Activated naive CD8-positive, alpha-beta T cell treated with anti-CD3 and anti-CD28 coated beads, Interleukin-2, amount 10 ng/mL, durations not matched to agents 7 days and 5 days (primary cell): ENCODE measurements at places on chromosomes 6 and 20. TPM values are rescaled to one million over a fixed set of nuclear protein-coding genes. Genes with fewer than 3 reads are reported as not detected.
A peak's percentile ranks its signal among the peaks of the same experiment; 100 is the strongest.

PDE10A gene
- not detected for total RNA-seq

PI3 gene
- not detected for total RNA-seq

USP49 gene
- total RNA-seq, result 6.9 TPM

ZSCAN23 gene
- total RNA-seq, result 1.3 TPM

SRMS gene
- not detected for total RNA-seq

NFS1 gene
- 33.1 TPM for total RNA-seq

TCF15 gene
- not detected for total RNA-seq

CD24 gene
- total RNA-seq, result 1.1 TPM

SALL4 gene
- 0.08 TPM for total RNA-seq

SASH1 gene
- not detected for total RNA-seq

DNA sequence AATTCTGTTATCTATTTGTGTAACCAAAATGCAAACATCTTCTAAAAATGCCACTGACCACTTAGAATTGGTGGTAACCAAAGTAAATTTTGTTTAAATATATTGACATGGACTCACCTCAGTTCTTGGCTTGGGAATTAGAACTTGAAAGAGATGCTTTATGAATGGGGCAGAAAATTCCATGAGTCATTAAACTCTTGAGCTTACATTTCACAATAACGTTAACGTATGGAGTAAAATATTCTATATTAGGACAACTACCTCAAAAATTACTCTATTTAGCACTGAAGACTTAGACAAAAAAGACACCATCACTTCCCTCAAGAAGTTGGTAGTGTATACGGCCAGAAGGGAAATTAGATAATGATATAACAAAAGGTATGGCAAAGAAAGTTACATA, 752.2 kb upstream of the MARCKS start:
- no peak overlapping the region for H3K27ac ChIP-seq
- no peak for DNase-seq
- H3K4me1 ChIP-seq, result no peaks in the 10 kb centered on the region
- H3K27me3 ChIP-seq, result no peaks in the 10 kb centered on the region
- no peak overlapping the region for H3K4me3 ChIP-seq

GRCh38 chr20:52446421-52447224, 255.0 kb upstream of the ZFP64 start:
- no peak for DNase-seq
- H3K27me3 ChIP-seq, result no peaks in the 10 kb centered on the region
- no peak overlapping the region for H3K27ac ChIP-seq
- no peaks in the 10 kb centered on the region for H3K4me1 ChIP-seq

DNA sequence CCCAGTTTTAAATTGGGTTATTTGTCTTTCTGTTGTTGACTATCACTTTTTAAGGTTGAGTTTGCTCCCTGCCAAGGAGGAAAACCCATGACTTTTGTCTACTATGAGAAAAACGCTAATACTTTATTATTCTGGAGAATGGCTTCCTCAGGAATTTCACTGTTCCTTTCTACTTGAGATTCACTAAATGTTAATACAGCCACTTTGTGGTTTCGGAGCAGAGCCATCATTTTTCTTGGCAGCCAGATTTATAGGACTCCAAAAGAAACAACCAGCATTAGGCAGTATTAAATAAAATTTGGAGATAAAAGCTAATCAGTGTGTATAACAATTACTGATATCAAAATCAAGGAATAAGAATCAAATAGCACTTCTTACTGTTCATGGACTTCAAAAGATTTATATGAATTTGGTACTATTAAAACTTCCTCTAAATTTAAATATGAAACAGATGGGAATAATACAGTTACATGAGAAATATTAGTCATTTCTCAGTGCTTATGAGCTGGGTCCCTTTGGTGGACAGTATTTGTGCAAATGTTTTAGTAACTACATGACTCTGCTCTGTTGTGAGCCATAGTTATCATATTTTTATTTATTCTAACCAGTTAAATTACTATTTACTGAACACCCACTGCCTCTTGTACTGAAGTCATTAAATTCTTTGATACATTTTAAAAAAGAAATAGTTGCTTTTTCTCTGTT, 64.1 kb upstream of the FBXO30 start:
- H3K4me1 ChIP-seq, result no peaks in the 10 kb centered on the region
- no peak overlapping the region for H3K4me3 ChIP-seq
- H3K36me3 ChIP-seq, result peaks cover 10% of the 10 kb centered on the region
- no peak overlapping the region for H3K27ac ChIP-seq
- no peaks in the 10 kb centered on the region for H3K27me3 ChIP-seq
- no peak for DNase-seq

DNA sequence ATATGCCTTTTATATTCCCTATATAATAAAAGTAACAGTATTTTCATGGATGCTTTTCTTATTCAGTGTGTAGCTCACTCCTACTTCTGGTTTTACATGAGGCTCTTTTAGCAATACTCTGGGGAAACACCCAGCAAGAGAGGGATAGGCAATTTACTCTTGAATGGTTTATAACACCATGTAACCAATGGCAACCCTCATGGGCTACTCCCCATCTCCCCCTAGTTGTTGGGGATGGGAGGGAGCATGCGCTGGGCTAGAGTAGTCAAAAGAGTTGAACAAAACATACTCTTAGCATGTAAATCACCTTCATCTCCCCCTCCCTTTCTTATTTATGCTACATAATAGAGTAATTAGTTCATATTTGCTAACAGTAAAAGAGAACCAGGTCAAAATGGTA, 140.1 kb upstream of the LRFN2 start:
- DNase-seq, result no peak
- no peak overlapping the region for H3K4me3 ChIP-seq
- no peaks in the 10 kb centered on the region for H3K36me3 ChIP-seq
- no peak overlapping the region for H3K27ac ChIP-seq
- H3K27me3 ChIP-seq, result peaks cover 10% of the 10 kb centered on the region

- no peak within 1 kb of the TSS for H3K4me3 ChIP-seq
- no peak within 1 kb of the TSS for H3K27ac ChIP-seq
- H3K4me1 ChIP-seq, result peaks cover 2% of the 10 kb centered on the region
- peak; percentile 47 for DNase-seq
- no peaks in the 10 kb centered on the region for H3K36me3 ChIP-seq
- H3K27me3 ChIP-seq, result peaks cover 47% of the 10 kb centered on the region
Measured at GRCh38 chr20:610130-611046, at the start of gene TCF15. Gene TCF15, minus strand, starts transcription at chr20:610309. Its CDS starts 72 bp downstream, at chr20:610237.

DNA sequence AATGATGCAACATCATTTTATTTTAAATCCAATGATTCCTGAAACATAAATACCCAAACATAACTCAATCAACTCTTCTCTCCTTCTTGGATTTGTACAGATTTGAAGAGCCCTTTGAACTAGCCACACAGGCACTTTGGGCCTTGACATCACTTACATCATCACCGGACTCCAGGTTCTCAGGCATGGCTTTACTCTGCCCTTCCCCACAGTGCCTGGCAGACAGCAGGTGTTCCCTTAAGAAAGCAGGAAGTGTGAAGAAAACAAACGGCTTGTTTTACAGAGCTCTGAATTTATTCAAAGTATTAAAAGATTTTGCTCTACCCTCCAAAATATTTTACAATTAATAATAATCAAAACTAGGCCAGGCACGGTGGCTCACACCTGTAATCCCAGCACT, 54.8 kb upstream of the GCM1 start:
- DNase-seq, result no peak
- no peaks in the 10 kb centered on the region for H3K27me3 ChIP-seq
- no peaks in the 10 kb centered on the region for H3K36me3 ChIP-seq
- no peak overlapping the region for H3K4me3 ChIP-seq

- no peak overlapping the region for H3K4me3 ChIP-seq
- DNase-seq, result no peak
- H3K36me3 ChIP-seq, result no peaks in the 10 kb centered on the region
- H3K4me1 ChIP-seq, result no peaks in the 10 kb centered on the region
- no peak overlapping the region for H3K27ac ChIP-seq
Measured at GRCh38 chr6:97120511-97120910, 162.5 kb downstream of the MMS22L start.

DNA sequence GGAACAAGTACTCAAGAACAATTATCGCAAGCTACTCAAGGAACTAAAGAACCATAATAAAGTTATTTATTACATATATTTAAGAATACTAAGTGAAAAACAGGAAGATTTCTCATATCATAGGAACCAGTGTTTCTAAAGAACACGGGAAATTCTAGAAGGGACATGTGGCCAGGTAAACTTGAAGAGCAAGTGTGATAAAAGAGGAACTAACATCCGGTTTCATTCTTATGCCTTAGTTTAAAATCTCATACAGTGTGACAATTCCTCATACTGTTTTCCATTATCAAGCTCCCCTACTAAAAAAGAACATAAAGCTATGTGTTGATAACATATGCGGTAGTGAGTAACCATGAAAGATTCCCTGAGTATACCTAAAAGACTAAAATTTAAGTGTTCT, 163.5 kb upstream of the SHLD1 start:
- H3K27me3 ChIP-seq, result no peaks in the 10 kb centered on the region
- no peak for DNase-seq
- peaks cover 14% of the 10 kb centered on the region for H3K4me1 ChIP-seq
- H3K4me3 ChIP-seq, result no peak overlapping the region

GRCh38 chr6:136809091-136809860, 13.1 kb upstream of the PEX7 start:
- H3K36me3 ChIP-seq, result no peaks in the 10 kb centered on the region
- no peak overlapping the region for H3K4me3 ChIP-seq

- no peaks in the 10 kb centered on the region for H3K27me3 ChIP-seq
- H3K4me1 ChIP-seq, result no peaks in the 10 kb centered on the region
- no peak for DNase-seq
- no peak overlapping the region for H3K27ac ChIP-seq
- H3K4me3 ChIP-seq, result no peak overlapping the region
Measured at GRCh38 chr6:38654263-38654662, 14.5 kb upstream of the BTBD9 start.

- no peak for DNase-seq
- H3K4me1 ChIP-seq, result peaks cover 24% of the 10 kb centered on the region
- no peak overlapping the region for H3K4me3 ChIP-seq
- H3K36me3 ChIP-seq, result peaks cover 9% of the 10 kb centered on the region
- H3K27ac ChIP-seq, result no peak overlapping the region
- no peaks in the 10 kb centered on the region for H3K27me3 ChIP-seq
Measured at GRCh38 chr20:44479643-44480042, 4.0 kb downstream of the TTPAL start.

- H3K27ac ChIP-seq, result no peak overlapping the region
- H3K4me1 ChIP-seq, result peaks cover 8% of the 10 kb centered on the region
- no peak overlapping the region for H3K4me3 ChIP-seq
Measured at GRCh38 chr20:32314768-32315167, 37.3 kb downstream of the KIF3B start.

DNA sequence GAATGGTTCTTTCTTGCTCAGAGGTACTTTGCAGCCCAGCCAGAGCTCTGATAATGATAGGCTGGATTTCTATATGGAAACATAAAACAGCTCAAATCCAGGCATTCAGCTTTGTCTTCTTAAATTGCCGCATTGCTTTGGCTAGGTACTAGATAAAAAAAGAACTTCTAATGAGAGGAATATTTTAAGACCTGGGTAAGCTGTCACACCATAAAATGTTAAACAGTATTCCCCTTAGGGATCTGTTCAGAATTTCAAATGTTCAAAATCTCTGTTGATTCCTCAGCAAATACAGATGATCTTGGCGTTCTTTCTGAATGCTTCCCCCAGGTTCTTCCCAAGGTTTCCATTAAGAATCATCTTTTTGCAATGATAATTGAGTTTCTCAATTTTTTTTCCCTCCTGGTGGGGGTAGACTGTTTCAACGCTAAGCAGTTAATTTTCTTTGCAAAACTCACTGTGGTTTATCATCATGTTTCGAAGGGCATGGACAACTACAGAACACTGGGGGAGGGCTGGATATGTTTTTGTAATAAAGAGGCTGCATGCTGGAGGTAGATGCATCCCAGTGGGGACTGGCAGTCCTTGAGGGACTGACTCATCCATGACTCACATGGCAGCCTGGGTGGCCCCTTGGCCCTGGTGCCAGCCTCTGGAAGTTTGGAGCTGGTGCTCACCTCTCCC, 31.0 kb downstream of the TIAM2 start:
- H3K4me3 ChIP-seq, result no peak overlapping the region
- peaks cover 8% of the 10 kb centered on the region for H3K27me3 ChIP-seq
- DNase-seq, result no peak
- H3K27ac ChIP-seq, result no peak overlapping the region
- no peaks in the 10 kb centered on the region for H3K4me1 ChIP-seq
